ENCODE measurements at places on chromosomes 5 and 9. TPM values are rescaled to one million over a fixed set of nuclear protein-coding genes. Genes with fewer than 3 reads are reported as not detected.

The ANGPTL2 gene
- not detected for total RNA-seq

The GLDC gene
- 3.1 TPM for total RNA-seq

The RANBP3L gene
- not detected for total RNA-seq

The ANXA1 gene
- 87.7 TPM for total RNA-seq

The CD14 gene
- 3.1 TPM for total RNA-seq

The TMC1 gene
- not detected for total RNA-seq

The PCDHB16 gene
- total RNA-seq = not detected

The ACOT12 gene
- total RNA-seq = not detected

The ADAMTS12 gene
- not detected for total RNA-seq

The ARAP3 gene
- 6.9 TPM for total RNA-seq

Measured in CD8-positive, alpha-beta memory T cell (primary cell).